ENCODE measurements at places on chromosomes 16 and 17. TPM values are rescaled to one million over a fixed set of nuclear protein-coding genes. Genes with fewer than 3 reads are reported as not detected.

DNA sequence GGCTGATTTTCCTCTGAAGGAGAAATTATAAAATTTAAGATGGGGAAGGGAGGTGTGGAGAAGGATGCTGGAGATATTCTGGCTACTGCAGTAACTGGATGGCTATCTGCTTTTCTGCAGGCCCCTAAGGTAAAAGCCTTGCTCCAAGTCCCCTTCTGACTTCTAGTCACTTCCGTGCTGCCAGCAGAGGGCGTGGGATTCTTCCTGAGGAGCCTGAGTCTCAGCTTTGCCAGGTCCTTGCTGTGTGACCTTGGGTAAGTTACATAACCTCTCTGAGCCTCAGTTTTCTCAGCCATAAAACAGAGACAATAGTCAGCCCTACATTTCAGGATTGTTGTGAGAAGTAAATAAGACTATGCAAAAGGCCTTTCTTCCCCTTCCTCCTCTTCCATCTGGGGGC, 24.3 kb upstream of the TMEM220 start:
- no peak for DNase-seq

GRCh38 chr17:21035406-21035805, 7.4 kb downstream of the USP22 start:
- DNase-seq: no peak

The SOST gene
- 0.14 TPM for total RNA-seq

The CSH2 gene
- total RNA-seq: not detected

DNA sequence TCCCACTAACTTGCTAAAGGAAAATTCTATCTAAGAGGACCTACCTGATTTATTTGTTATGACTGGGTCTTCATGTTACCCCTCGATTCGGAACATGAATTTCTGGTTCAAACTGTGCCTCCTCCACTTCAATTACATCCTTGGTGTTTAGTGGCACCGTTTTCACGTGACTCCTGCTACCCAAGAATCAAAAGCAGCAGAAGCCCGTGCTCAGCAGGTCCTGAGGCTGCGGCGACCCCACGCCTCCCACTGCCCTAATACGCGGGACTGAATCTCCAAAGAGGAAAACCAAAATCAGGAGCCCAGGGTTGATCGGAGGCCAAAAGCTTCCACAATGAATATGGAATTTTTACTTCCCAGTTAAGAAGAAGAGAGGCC, 94.0 kb upstream of the METRNL start:
- DNase-seq: no peak

Measured in left ventricle myocardium inferior (tissue), 1 donor.